ENCODE measurements at places on chromosomes 6 and 20.

DNA sequence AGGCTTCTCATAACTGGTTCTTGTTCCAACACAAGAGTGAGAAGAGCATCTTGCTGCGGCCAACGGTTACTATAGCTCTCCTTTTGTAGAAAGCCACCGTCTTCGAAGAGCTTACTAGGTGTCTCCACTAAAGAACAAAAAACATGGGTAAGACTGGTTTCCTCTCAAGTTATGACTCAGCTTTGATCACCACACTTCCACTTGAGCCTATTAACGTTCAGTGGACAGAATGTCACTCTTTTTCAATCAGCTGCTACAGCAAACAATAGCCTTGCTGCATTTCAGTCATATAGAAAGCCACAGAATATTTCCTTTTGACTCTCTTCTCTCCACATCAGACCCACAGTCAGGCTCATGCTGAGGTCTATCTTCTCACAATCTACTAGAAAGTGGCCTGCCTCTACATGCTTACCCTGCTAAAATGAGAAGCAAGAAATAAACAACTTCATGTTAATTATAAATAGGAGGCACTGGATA lies 243.5 kb upstream of the PREP start:
- DNase-seq, result no peak

GRCh38 chr6:64914124-64914523 lies 792.9 kb downstream of the EYS start:
- no peak for DNase-seq

GRCh38 chr20:56285496-56285895 lies 37.0 kb downstream of the MC3R start:
- no peak for DNase-seq

- no peak for DNase-seq
Measured at GRCh38 chr20:63085151-63085861, 78.5 kb upstream of the BHLHE23 start.

DNA sequence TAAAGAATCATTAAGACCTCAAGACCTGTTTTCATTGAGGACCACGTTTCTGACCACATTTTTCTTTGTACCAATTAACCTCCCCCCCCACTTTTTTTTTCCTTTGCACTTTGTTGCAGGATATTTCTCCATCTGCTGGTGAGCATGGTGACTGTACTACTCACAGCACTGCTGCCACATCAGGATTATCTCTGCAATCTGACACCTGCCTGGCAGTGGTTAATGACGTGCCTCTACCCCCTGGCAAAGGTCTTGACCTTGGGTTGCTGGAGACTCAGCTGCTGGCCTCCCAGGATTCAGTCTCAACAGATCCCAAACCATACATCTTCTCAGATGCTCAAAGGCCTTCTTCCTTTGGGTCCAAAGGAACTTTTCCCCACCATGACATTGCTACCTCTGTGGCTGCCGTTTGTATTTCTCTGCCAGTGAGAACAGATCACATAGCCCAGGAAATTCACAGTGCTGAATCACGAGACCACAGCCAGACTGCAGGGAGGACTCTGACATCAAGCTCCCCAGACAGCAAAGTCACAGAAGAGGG lies 46.6 kb upstream of the EDN3 start:
- DNase-seq, result no peak

- DNase-seq, result no peak
Measured at GRCh38 chr6:71502956-71503355, 214.3 kb downstream of the OGFRL1 start.

GRCh38 chr6:52102405-52102804 lies 15.0 kb upstream of the PKHD1 start:
- DNase-seq, result no peak

GRCh38 chr20:21262812-21263211 lies 40.3 kb upstream of the XRN2 start:
- no peak for DNase-seq

- DNase-seq, result no peak
Measured at GRCh38 chr20:47295129-47295813, 61.2 kb downstream of the ZMYND8 start.

- DNase-seq, result no peak
Measured at GRCh38 chr6:142013287-142013686, 119.4 kb upstream of the GJE1 start.

DNA sequence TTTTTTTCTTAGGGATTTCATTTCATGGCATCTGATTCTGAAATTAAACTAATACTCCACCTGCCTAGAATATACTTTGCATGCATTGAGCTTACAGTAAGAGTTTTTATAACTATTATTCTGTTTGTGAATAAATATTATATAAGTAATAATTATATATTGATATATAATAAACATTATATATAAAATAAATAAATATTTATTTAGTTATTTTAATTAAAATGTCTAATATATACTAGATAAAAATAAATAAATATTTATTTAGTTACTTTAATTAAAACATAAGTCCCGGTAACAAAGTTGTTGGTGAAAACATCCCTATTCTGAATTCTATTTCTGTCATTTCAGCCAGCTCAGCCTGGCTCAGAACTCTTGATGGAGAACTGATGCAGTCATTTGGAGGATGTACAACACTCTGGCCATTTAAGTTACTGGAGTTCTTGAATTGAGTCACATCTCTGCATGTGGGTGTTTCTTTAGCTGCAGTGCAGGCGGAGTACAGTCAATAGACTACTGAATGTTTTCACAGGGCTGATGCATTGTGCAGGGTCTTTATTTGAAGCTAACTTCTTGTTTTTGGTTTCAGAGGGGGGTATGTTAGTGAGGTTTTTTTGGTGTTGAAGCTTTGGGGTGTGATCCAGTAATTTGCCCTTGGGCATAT lies 508.9 kb upstream of the ADGRB3 start:
- DNase-seq, result no peak

DNA sequence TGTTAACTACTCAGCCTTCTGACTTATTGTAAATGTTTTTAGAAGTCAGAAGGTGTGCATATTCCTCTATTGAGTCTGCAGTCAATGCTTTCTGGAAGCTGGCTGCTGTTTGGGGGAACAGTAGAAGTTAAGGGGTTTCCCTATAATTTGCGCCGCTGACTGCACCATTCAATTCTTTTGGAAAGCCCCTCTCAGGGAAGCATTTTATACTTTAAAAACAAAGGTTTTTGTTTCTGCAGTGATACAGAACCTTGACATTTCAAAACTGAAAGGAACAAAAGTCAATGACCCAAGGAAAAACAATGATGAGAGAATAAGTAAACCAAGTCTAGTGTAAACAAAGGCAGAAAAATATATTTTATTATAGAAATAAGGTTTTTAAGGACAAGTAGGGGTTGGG lies 120.8 kb upstream of the TNFAIP3 start:
- no peak for DNase-seq

GRCh38 chr6:151494936-151495320 lies 1.1 kb downstream of the CCDC170 start:
- no peak for DNase-seq

GRCh38 chr20:8901237-8902025 lies 167.5 kb upstream of the PLCB4 start:
- no peak for DNase-seq

DNA sequence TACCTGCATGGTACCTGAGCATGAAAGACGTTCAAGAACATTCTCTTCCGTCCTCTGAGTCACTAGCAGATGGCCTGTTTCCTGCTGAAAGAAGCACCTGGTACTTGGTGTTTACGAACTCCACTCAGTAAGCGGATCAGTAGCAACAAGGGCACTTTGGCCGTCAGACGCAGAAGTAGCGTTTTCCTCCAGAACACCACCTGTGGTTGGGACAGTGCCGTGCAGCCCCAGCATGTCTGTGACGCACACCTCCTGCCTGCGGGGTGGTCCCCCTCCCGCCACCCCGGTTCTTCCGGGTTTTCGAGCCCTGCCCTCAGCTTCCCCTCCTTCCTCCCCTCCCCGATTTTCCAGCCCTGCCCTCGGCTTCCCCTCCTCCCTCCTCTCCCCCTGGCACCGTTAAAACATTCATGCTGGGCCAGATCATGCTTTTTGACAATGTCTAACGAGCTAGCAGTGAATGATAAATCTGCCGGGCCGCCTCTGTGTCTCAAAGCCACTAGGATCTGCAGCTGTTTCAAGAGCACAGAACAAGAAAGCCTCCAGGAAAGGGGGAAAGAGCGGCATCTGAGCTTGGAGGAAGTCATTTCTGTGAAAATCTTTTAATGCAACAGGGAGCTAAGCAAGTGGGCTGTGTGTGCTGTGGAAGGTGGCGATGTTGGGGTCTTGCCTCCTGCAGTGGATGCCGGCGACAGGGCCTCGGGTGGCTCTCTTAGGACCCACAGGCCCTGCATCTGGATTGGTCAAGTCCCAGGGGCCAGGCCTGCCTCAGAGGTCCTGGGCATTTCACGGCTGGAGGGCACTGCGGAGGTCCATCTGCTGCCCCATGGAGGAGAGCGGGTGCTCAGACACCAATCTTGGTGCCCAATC lies 207.9 kb downstream of the ERMARD start:
- DNase-seq, result peak; percentile 62

- DNase-seq, result no peak
Measured at GRCh38 chr20:15776770-15777466, 796.3 kb downstream of the KIF16B start.

- DNase-seq, result no peak
Measured at GRCh38 chr20:62606551-62607201, 35.6 kb upstream of the SLCO4A1 start.

GRCh38 chr6:128516514-128516898 lies 3.9 kb downstream of the PTPRK start:
- no peak for DNase-seq
